Activated T-cell treated with anti-CD3 and anti-CD28 coated beads, Interleukin-2, amount 50 U/mL, for 48 hours (primary cell): ENCODE measurements at places on chromosomes 2 and 18.
A peak's percentile ranks its signal among the peaks of the same experiment; 100 is the strongest.

DNA sequence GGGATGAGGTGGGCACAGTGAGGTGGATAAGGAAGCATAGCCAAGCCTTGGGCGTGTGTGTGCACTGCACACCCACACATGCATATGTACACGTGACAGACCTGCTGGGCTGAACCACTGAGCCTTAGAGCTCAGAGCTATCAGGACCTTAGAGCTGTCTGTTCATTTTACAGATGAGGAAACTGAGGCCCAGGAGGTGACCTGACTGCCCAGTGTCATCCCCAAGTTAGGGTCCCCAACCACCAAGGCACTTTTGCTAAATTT lies 8.2 kb upstream of the SNED1 start:
- no peak for DNase-seq

DNA sequence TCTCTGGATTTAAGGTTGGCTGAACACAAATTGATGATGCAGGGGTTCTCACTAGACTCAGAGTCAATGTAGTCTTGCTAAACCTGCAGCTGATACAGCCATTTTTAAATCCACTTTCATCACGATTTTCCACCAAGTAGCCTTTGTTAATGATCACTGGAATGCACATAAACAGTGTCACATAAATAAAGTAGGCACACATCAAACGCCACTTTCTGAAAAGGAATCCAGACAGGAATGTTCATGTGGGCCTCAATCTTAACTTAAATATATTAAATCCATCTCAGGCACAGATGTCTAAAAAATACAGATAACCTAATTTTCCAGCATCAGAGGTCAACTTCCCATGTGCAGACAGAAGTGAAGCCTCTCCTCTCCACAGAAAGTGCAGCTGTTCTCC lies 58.3 kb downstream of the LAMA1 start:
- no peak for DNase-seq

DNA sequence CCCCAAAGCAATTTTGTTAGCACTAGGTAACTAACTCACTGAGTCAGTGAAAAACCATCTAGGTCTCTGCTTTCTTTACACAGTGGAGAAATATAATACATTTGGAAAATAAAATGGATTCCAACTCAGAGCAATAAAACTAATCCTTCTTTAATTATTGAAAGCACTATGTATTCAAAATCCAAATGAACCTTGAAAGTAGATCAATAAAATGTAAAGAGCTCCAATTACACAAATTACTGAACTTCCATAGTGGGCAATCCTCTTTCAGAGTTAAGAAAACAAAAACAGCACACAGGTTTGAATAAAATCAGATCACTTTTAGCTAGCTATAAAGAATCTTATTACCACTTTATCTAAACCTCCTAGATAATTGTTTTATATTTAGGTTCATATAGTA lies 208.1 kb downstream of the NR4A2 start:
- no peak for DNase-seq

- DNase-seq = no peak
These were observed 226.0 kb upstream of the PXDN start for GRCh38 chr2:1970341-1970740.

GRCh38 chr2:100984892-100985307 lies 17.2 kb upstream of the RPL31 start:
- peak; percentile 81 for DNase-seq

DNA sequence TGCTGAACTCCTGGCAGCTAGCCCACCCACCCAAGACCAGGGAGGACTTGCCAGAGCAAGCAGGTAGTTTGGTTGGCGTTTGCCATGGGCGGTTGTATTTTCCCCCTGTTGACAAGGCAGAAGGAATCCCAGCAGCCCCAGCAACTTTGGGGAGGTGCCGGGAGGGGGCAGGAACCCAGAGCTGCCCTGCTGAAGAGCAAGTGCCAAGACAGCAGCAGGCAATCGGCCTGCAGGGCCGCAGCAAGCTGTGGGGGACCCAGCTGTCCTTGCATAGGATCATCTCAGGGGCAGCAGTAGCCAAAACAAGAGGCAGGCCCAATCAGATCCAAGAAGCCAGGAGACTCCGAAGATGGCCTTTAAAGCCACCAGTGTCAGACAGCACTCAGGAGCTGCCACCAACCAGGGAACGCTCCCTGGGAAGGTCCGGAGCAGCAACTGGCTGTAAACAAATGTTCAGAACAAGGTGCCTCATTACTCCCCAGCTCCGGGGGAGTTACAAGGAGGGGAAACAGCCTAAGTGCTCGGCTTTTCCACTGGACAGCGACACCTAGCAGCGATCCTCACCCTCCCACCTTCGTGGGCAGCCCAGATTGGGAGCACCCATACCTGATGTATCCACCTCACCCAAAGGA lies 2.1 kb downstream of the ST8SIA5 start:
- no peak for DNase-seq

GRCh38 chr2:68512326-68512725 lies 44.9 kb downstream of the APLF start:
- no peak for DNase-seq

DNA sequence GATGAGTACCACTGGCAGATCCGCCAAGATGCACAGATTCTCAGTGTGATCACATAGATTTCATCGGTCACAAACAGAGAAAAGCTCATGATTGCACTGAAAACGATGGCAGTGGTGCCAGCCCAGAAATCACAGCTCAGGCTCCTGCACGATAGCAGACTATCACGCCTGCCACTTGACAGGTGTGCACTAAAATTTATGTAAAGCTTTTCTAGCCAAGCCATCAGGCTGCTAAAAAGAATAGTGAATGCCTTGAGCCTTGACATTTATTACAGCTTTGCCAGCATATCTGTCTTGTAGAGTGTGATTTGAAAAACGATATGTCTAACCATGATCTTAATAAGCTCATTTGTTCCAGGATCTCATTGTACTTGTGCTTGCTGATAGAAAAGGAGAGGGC lies 409.5 kb upstream of the CWC22 start:
- DNase-seq = no peak

GRCh38 chr18:48228841-48229240 lies 180.3 kb downstream of the ZBTB7C start:
- no peak for DNase-seq

GRCh38 chr2:80300954-80301353 lies 3.6 kb downstream of the LRRTM1 start:
- DNase-seq = no peak
